ENCODE measurements at places on chromosomes 12 and 14.

- no peak for DNase-seq
These were observed 95.0 kb downstream of the SYT1 start for GRCh38 chr12:78959556-78959955.

DNA sequence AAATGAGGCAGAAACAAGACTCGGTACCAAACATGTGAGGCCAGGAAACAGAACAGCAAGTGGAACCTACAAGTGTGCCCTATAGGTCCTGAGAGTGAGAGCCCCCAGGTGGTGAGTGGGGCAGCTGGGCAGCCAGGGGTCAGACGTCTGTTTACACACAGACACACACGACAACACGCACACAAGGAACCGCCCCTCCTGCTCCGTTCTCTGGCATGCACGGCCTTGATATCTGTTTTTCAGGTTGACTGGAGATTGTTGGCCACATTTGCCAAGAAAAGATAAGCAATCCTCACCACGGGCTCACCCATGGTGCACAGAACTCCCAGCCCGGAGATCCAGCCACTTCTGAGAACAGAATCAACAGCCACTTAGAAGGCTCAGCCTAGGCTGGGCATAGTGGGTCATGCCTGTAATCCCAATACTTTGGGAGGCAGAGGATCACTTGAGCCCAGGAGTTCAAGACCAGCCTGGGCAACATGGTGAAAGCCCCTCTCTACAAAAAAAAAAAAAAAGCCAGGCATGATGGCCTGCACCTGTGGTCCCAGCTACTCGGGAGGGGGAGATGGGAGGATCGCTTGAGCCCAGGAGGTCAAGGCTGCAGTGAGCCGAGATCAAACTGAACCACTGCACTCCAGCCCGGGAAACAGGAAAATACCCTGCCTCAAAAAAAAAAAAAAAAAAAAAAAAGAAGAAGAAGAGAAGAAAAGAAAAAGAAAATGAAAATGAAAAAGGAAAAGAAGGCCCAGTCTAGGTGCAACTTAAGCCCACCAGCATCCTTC is 19.4 kb upstream of the EIF5 start:
- DNase-seq: no peak

GRCh38 chr14:67666750-67667449 is 7.5 kb downstream of the VTI1B start:
- DNase-seq: no peak

GRCh38 chr12:4228122-4228580 is 45.4 kb upstream of the CCND2 start:
- no peak for DNase-seq

DNA sequence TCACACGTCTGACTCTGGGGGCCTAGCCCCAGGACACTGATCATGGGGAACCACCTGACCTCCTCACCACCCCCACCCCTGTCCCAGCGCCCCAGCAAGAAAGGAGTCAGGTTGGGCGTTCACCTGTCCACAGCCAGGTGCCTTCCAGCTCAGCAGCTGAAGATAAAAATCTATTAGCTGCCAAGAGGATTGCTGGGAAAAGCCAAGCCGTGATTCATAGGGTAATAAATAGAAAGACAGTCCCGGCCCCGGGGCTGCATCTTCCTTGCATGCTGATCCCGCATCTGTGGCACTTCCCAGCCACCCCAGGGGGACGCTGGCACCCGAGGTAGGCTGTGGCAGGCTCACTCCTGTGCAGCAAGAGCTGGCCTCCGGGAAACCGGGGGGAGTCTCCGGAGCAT is 70.2 kb upstream of the NCOR2 start:
- no peak for DNase-seq

GRCh38 chr12:89311703-89312293 is 40.5 kb downstream of the DUSP6 start:
- DNase-seq: no peak

DNA sequence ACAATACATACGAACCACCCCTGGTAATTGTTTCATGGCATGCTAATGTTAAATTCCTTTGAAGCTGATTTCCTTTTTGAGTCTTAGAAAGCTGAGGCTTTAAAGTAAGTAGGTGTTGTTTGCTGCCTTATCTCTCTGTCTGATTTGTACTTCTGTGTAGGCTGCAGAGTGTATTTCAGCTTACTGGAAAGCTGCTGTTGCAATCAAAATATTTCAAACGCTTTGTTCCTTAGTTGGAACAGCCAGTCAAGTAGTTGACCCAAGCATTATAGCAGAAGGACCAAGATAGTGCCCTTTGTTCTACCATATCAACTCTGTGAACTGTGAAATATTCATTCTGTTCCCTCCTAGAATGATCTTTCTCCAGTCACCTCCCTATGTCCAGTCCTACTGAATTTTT is 3.1 kb downstream of the PKP2 start:
- DNase-seq: no peak

DNA sequence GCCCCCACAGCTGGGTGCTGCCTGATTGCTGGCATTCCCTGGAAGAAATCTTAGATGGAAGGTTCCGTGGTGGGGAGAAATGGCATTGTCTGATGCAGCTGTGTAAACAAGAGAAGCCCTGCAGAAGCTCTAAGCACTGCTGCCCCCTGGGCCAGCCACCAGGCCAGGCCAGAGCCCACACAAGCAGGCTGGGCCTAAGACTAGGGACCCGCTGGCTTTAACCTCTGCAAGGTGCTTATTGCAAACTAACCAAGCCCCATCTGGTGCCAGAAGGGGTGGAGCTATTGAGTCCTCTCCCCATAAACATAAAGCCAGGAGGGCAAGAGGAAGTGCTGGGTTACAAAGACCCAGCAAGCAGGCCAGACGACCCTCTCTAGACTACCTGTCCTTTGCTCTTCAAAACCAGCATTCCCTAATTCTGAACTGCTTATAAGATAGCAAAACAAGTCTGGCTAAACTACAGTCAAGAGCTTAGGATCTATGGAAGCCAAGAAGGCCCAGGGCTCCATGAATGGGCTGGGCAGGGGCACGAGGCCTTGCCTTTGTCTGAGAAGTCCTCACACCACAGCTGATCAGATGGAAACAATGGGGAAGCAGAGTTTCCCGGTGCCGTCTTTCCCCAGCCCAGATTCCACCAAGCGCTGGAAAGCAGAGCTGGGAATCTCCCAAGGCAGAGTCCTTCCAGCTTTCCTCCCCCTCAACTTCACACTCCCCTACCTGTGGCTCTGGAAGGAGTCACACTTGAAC is 28.8 kb downstream of the P2RX4 start:
- no peak for DNase-seq

DNA sequence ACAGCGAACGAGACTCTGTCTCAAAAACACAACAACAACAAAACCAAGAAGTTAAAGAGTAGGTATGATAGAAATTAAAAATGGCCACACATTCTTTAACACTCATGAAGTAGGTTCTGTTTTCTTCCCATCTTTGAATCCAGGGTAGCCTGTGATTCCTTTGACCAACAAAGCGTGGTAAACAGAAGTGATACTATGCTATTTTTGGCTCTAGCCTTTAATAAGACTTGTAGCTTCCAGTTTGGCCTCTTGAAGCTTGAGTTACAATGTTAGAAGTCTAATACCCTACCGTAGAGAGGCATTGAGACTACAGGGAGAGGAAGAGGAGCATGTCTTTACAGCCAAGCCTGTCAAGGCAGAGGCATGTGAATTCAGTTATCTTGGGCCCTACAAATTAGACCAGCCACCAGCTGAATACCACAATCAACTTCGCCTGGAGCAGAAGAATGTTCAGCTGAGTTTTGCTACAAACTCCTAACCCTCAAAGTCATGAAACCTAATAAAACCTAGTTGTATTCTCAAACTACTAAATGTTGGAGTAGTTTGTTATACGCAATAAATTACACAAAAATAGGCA is 4.9 kb upstream of the NEMF start:
- no peak for DNase-seq

- no peak for DNase-seq
These were observed 204.5 kb upstream of the SFSWAP start for GRCh38 chr12:131506426-131506825.

- DNase-seq: no peak
These were observed 20.3 kb downstream of the MTA1 start for GRCh38 chr14:105439710-105440553.

DNA sequence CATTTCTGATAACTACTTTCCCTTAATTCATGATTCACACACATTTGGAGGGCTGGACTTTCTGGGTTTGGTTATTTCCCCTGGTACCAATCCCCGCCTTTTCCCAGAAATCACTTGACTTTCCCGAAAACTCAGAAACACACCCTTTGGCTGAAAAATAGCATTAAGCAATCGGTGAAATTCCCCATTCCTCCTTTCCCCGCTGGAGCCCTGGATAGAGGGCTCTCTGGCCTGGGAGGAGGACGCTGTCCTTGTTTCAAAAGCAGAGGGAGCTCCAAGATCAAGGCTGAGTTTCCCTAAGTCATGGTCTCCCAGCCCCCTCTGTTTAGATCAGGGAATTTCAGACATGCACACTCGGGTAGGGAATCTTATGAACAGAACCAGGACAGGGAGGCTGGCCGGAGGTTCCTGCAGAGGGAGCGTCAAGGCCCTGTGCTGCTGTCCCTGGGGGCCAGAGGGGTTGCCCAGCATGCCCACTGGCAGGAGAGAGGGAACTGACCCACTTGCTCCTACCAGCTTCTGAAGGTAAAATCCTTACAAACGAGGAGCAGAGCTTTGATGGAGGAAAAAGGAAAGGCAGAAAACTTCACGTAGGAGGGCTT is at the start of gene C1S:
Gene C1S (plus strand): TSS at position 366 of the 602 bp plus-strand sequence. CDS start 1,195 bp downstream, outside the sequence.
- DNase-seq: no peak

- DNase-seq: no peak
These were observed 17.1 kb downstream of the PDZRN4 start for GRCh38 chr12:41205070-41205709.

GRCh38 chr12:65014504-65015271 is 106.4 kb downstream of the WIF1 start:
- no peak for DNase-seq

DNA sequence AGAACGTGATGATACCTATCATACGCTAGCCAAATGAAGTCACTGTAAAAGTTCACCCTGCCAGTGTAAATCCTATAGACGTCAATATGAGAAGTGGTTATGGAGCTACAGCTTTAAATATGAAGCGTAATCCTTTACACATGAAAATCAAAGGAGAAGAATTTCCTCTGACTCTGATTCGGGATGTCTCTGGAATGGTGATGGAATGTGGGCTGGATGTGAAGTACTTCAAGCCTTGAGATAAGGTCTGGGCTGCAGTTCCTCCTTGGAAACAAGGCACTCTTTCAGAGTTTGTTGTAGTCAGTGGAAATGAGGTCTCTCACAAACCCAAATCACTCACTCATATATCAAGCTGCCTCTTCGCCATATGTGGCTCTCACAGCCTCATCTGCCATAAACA is 53.1 kb upstream of the NAP1L1 start:
- DNase-seq: no peak

DNA sequence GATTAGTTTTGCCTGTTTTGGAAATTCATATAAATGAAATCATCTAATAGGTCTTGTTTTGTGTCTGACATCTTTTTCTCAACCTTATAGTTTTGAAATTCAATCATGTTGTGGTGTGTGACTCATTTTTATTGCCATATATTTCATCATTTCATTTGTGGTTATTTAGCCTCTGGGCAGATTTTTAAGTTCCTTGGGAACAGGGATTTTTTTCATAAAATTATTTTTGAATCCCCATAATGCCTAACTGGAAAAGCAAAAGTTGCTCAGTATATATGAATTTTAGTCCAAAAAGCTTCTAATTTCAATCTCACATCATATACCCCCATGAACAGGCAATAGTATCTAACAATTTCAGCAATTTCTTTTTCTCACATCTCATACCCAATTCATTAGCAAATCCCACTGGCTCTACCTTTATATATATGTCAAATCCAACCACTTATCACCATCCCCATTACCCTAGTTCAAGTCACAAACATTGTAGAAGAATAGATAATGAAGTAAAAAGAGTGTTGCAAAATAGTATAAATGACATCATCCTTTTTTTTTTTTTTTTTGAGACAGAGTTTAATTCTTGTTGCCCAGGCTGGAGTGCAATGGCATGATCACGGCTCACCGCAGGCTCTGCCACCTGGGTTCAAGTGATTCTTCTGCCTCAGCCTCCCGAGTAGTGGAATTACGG is 2.6 kb upstream of the OR6J1 start:
- DNase-seq: no peak

- no peak for DNase-seq
These were observed 572.7 kb upstream of the ATP2B1 start for GRCh38 chr12:90281154-90281868.

DNA sequence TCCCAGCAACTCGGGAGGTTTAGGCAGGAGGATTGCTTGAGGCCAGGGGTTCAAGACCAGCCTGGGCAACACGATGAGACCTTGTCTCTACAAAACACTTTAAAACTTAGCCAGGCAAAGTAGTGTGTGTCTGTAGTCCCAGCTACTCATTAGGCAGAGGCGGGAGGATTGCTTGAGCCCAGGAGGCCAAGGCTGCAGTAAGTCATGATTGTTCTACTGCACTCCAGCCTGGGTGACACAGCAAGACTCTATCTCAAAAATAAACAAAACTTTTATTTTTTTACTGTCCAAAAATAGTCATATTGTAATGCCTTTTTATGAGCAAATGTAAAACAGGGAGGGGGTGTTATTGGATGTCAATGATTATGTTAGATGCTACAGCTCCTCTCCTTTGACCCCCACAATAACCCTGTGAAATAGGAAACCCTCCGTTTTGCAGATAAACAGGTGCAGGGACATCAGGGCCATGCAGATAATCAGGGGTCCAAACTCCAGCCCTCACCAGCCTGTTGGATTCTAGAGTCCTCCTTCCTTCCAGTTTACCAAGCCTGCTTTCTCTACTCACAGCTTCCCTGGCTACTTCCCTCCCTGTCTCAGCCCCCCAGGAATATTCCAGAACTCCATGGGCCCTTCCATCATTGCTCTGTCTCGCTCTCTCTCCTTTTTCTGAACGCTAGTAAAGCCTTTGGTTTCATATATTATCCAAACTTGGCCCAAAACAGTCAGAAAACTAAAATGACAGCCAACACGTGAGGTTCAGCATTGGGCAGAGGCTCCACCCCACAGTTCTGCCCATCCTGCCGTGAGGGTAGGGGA is 5.9 kb upstream of the FBLN5 start:
- no peak for DNase-seq

- no peak for DNase-seq
These were observed 142.1 kb downstream of the AKAP6 start for GRCh38 chr14:32471181-32471580.

DNA sequence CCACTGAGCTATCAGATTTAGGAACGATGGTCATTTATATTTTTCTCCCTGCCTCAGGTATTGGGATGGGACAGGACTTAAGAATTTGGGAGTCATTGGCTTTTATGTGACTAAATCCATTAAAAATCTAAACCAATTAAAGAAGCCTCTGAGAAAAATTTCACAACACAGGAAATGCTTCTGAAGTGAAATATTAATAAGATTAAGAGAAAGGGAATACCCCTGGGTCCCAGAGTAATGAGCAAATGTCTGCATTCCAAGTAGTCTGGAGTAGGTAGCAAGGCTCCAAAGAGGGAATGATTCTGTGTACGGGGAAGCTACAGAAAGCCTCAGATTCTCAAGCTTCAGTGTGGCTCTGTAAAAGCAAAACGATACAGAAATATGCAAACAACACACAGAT is 707 bp upstream of the MED6 start:
- no peak for DNase-seq

DNA sequence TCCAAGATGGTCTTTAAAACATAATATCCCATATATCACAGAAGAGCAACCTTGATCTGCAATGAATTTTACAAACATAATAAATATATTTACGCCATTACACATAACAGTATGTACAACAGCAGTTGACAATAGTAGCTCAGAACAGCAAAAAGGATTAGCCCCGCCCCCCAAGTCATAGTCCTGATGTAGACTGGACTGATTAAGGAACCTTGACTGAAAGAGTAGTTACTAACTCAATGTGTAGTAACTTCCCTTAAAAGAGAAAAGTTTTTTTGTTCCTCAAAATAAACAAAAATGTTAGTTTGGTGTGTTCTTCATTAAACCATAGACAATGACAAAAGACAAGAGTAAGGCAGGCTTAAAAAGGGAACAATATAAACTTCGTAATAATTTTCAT is 44.5 kb downstream of the GTF2A1 start:
- no peak for DNase-seq
